ENCODE measurements at places on chromosomes 7 and 10. TPM values are rescaled to one million over a fixed set of nuclear protein-coding genes. Genes with fewer than 3 reads are reported as not detected.
A peak's percentile ranks its signal among the peaks of the same experiment; 100 is the strongest.

- DNase-seq: no peak
These were observed 49.4 kb upstream of the OCM start for GRCh38 chr7:5831196-5831595.

GRCh38 chr7:32177232-32177631 lies 107.0 kb upstream of the PDE1C start:
- no peak for DNase-seq

DNA sequence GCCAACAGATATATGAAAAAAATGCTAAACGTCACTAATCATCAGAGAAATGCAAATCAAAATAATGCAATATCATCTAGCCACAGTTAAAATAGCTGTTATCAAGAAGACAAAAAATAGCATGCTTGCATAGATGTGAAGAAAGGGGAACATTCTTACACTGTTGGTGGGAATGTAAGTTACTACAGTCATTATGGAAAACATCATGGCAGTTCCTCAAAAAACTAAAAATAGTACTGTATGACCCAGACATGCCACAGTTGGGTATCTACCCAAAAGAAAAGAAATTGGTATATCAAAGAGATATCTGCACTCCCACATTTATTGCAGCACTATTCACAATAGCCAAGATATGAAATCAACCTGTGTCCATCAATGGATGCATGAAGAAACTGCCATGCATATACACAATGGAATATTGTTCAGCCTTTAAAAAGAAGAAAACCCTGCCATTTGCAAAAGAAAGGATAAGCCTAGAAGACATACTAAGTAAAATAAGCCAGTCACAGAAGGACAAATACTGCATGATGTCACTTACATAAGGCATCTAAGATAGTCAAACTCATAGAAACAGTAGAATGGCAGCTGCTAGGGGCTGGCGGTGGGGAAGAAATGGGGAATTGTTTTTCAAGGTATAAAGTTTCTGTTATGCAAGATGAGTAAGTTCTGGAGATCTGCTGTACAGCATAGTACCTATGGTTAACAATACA lies 107.0 kb downstream of the PTPN20 start:
- no peak for DNase-seq

DNA sequence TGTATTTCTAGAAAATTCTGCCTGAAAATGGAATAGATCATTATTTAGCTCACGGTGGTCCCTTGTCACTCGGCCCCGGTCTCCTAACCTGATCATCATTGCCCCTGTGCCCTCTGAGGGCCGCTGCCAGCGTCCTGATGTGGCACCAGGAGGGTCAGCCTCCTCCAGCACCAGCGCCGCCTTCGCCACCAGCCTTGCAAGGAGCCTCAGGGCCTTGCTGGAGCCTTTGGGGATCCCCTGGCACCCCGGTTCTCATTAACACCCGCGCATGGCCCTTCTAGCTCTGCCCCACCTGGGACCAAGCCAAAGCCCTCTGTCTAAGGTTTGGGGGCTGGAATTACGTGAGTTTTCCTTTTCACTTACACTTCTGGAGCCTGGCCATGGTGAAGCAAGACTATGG lies 282.5 kb upstream of the ADARB2 start:
- no peak for DNase-seq

DNA sequence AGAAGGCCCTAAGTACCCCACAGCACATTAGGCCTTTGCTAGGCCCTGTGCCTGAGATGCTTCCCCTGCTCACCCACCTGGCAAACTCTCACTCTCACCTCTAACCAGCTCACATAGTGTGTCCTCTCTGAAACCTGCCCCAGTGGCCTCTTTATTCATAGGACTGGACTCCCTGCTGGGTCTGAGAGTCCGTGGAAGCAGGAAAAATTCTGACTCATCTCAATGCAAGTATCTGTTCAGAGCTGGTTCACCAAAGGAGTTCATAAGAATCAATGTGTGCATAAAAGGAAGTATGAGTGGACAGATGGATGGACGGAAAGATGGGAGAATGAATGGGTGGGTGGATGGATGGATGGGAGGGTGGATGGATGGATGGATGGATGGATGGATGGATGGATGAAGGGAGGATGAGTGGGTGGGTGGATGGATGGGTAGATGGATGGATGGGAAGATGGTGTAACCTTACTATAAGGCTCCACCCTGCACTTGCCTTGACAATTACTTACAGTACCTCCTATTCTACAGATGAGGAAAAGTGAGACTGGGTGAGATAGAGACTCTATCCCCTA lies 111.2 kb upstream of the ZMIZ1 start:
- DNase-seq: no peak

The SFXN2 gene
- 7.1 TPM for total RNA-seq

DNA sequence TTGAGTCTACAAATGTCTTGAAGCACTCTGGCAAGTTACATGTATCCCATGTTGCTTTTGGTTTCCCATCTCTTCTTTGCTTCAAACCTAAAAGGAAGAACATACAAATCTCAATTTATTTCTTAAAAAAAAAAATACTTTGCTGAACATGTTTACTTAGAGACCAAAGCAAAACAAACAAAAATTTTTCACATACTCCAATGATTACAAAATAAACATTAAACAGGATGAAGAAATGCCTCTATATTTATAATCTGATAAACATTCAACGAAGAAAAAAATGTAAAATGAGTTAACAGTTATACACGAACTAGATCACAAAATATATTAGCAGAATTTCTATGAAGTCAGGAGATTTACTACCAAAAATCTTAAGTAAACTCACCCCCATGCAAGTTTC lies 31.3 kb downstream of the FAM204A start:
- no peak for DNase-seq

The MMP21 gene
- total RNA-seq: 0.20 TPM

- peak; percentile 31 for DNase-seq
These were observed 241.3 kb upstream of the KMT2E start for GRCh38 chr7:104772405-104773345.

DNA sequence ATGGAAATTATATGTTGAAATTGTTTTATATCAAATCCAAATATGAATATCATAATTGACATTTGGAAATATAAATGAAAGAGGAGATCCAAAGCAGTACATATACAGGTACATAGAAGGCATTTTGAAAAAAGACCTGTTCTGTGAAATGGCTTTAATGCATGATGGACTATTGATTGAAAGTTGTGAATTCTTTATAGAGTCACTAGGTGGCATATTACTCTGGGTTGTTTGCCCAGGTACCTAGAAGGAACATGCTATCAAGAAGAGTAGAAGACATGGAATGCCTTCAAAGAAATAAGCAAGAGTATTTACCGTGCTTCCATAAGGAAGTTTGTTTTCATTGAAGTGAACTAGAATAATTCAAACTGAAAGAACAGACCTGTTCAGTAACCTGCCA lies 160.0 kb upstream of the ANK3 start:
- DNase-seq: no peak

DNA sequence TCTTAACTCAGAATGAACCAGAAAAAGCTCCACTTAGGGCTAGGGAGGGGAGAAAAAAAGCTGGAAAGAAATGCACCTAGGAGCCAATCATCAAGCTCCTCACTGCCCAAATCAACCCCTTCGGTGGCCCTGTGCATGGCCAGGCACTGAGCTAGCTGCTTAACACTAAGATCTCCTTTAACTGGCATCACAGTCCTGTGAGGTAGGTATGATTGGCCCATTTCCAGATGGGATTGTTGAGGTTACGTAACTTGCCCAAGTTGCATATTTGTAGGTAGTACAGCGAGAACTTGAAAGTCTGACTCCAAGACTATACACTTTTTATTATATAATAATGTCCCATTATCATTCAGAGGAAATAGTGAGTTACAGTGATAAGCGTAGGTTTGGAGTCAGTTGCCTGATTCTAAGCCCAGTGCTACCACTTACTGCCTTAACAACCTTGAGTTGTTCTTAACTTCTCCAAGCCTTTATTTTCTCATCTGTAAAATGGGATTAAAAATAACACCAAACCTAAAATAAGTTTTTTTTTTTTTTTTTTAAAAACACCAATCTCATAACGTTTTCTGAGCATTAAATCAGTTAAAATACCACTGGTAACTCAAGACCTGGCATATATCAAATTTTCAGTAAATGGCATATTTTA lies 37.2 kb upstream of the ACSL5 start:
- no peak for DNase-seq

The TFEC gene
- total RNA-seq: 2.2 TPM

DNA sequence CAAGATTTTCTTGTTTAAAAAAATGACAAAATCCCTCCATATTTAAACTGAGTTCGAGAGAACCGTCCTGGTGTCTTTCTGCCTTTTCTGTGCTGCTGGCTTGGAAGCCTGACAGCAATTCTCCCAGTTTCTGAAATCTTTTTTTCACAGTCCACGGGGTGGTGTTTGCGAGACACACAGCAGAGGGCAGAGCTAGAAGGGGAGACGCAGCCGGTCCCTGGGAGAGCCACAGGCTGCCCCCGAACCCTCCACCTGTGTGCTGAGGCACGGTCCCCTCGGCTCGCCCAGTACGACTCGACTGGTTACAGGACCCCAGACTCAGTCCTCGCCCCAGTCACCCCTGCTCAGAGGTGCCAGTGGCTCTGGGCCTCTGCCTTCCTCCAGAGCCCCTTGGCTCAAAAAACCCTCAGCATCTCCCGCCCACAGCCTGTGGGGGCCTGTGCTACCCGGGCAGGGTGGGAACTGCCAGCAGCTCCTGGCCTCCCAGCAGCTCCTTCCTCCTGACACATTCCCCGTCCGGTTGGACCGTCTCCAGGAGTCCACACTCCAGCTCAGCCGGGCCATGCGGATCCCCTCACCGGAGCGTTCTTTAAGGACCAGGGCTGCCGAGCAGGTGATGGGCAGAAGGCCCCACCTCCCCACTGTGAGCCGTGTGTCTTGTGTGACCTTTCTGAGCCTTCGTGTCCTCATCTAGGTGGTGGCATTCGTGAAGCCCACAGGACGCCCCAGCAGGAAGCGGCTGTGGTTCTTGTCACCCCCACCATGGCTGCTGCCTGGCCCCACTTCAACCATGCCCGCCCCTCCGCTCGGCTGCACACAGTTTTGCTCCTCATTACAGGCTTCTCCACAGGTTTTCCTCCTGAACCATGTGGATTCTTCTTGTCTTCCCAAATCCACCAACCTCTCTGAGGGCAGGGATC lies 52.3 kb upstream of the EN2 start:
- no peak for DNase-seq
